ENCODE measurements at places on chromosomes 4 and X. TPM values are rescaled to one million over a fixed set of nuclear protein-coding genes. Genes with fewer than 3 reads are reported as not detected.

DNA sequence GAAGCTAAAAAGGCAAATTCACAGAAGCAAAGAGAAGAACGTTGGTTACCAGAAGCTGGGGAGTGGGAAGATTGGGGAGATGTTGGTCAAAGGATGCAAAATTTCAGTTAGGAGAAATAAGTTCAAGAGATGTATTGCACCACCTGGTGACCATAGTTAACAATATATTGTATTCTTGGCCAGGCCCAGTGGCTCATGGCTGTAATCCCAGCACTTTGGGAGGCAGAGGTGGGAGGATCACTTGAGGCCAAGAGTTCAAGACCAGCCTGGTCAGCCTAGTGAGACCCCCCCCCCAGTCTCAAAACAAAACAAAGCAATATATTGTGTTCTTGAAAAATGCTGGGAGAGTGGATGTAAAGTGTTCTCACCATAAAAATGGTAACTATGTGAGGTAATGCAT lies 67.9 kb downstream of the TAB3 start:
- DNase-seq: no peak

GRCh38 chr4:18975916-18976808 lies 954.6 kb upstream of the LCORL start:
- DNase-seq: no peak

GRCh38 chrX:72705814-72706213 lies 8.3 kb downstream of the PHKA1 start:
- DNase-seq: no peak

GRCh38 chr4:24910499-24910898 lies 2.3 kb downstream of the CCDC149 start:
- no peak for DNase-seq

- no peak for DNase-seq
Measured at GRCh38 chrX:38438321-38438720, 85.9 kb downstream of the OTC start.

DNA sequence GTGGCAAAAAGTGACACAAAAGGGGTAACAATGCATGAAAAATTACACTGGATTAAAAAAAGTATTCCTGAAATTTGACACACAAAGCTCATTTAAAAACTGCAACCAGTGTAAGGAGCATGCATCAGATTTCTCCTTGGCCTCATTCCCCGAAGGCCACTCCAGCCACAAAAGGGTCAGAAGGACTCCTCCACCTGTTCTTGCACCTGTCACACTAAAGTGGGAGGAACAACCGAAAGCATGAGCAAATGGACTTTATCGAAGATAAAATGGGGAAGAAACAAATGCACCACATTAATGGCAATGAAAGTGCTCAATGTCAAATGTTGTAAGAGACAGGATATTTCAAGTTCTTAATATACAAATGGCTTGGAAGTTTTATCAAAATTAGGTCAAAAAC lies 88.2 kb downstream of the ADGRA3 start:
- no peak for DNase-seq

- no peak for DNase-seq
Measured at GRCh38 chrX:121310820-121311219, 263.4 kb downstream of the GLUD2 start.

Gene NSUN7
- 19.9 TPM for polyA plus RNA-seq

Gene GATA1
- polyA plus RNA-seq: 0.76 TPM

Gene FAM9B
- polyA plus RNA-seq: 0.15 TPM

Gene SMIM20
- 49.0 TPM for polyA plus RNA-seq

Gene MAML3
- polyA plus RNA-seq: 10.6 TPM

Gene TBC1D1
- polyA plus RNA-seq: 116 TPM

Gene REPS2
- 3.7 TPM for polyA plus RNA-seq

Gene WNK3
- 1.4 TPM for polyA plus RNA-seq

Gene TBX22
- 0.03 TPM for polyA plus RNA-seq

Data from large intestine (tissue), 12 donors.